ENCODE measurements at places on chromosomes 12 and 14.
A peak's percentile ranks its signal among the peaks of the same experiment; 100 is the strongest.

DNA sequence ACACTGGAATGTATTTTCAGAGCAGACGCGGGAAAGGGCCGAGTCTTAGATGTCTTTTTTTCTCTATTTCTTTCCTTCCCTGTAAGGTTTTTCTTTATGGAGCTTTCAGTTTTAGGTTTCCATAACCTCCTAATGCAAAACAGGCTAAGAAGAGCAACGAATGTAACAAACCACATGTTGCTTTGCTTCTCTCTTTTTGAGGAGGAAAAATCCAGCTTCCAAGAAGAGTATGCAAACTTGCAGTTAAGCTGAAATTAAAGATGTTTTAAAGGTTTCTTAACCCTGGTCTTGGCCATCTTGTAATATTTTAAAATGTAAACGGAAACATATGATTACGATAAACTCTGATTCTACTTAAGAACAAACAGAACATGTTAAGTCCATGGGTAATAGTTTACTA lies 86.9 kb downstream of the PRICKLE1 start:
- DNase-seq: no peak

DNA sequence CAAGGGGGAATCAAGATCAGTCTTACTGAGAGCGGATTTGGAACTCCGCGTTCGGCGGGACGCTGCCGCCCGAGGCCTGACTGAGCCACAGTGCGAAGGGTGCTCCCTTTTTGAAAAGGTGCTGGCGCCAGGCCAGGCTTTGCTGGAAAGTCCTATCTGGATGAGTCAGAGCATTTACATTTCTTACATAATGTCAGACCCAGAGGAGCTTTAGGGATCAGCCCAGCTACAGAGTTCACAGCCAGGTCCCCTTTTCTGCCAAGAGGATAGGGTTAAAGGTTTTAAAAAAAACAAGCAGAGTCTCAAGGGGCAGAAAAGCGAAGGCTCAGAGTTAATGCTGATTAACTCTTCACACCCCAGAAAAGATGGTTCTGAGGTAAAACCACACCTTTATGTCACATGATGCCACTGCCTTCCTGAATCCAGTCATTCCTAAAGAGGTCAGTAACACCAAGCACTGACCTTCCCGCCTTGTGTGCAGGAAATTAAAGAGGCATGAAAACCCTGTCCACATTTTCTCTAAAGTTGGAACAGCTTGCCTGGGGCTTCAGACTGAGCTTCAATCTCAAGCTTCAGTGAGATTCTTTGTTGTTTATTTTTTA lies 11.7 kb upstream of the FBXL14 start:
- no peak for DNase-seq

- no peak for DNase-seq
These were observed 4.8 kb downstream of the DIO2 start for GRCh38 chr14:80206351-80207080.

GRCh38 chr12:124883263-124884130 lies 19.8 kb upstream of the SCARB1 start:
- DNase-seq: no peak

GRCh38 chr14:75094896-75095295 lies 25.5 kb downstream of the ZC2HC1C start:
- no peak for DNase-seq

DNA sequence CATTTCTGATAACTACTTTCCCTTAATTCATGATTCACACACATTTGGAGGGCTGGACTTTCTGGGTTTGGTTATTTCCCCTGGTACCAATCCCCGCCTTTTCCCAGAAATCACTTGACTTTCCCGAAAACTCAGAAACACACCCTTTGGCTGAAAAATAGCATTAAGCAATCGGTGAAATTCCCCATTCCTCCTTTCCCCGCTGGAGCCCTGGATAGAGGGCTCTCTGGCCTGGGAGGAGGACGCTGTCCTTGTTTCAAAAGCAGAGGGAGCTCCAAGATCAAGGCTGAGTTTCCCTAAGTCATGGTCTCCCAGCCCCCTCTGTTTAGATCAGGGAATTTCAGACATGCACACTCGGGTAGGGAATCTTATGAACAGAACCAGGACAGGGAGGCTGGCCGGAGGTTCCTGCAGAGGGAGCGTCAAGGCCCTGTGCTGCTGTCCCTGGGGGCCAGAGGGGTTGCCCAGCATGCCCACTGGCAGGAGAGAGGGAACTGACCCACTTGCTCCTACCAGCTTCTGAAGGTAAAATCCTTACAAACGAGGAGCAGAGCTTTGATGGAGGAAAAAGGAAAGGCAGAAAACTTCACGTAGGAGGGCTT lies at the start of gene C1S:
TSS of gene C1S (plus strand) at position 366 of the 602 bp plus-strand sequence. CDS start 1,195 bp downstream, outside the sequence.
- no peak for DNase-seq

DNA sequence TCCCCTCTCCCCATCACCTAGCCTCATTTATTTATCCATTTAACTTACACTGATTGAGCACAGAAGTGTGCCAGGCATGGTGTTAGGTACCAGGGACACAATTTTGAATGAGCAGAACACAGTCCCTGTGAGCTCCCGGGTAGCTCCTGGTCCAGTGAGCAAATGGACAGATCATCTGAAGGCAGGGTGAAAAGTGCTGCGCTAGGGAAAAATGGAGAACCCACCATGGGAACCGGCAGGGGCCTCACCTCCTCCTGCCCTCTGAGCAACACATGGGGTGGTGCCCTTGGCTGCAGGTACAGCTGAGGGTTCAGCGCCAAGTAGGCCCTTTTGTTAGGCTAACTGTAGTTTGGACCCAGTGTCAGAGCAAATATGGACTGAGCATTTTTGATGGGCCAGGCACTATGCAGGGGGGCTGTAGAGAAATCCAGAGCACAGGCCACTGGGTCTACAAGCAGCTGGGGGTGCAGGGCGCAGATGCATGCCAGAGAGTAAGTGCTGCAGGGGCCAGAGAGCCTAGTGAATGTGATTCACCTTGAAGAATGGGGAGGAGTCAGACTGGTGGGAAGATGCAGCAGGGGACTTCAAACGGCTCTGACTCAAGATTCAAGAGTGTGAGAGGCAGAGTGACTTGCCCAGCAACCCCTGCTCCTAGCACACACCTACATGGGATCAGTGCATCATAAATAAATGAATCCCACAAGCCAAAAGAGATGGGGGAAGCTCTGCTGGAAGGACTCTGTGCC lies 28.2 kb downstream of the LTBP2 start:
- DNase-seq: no peak

DNA sequence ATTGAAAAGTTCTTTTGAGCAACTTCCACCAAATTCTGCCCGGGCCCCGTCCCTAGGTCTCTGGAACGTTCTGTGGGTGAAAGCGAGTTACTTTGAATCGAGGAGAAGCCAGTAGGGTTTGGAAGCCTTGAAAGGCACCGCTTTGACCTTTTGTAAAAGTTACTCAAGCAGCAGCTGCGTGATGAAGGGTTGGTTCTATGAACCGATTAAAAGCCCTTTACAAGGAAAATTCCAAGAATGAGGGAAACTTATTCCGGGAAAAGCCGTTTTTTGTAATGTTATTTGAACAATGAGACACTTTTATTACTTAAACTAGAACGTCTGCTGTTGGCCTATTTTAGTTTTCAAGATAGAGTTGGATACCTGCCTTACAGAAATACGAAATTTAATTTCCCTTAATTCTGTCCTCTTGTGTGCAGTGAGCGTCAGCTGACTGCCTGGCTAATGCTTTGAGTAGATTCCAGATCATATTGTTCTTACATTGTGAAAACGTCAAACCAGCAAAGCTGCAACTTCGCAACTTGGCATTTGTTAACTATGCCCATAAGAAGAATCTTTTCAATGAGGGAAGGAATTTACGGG lies 906 bp downstream of the LARP4 start:
- no peak for DNase-seq

- no peak for DNase-seq
These were observed 101.1 kb downstream of the FUT8 start for GRCh38 chr14:65513671-65514070.

DNA sequence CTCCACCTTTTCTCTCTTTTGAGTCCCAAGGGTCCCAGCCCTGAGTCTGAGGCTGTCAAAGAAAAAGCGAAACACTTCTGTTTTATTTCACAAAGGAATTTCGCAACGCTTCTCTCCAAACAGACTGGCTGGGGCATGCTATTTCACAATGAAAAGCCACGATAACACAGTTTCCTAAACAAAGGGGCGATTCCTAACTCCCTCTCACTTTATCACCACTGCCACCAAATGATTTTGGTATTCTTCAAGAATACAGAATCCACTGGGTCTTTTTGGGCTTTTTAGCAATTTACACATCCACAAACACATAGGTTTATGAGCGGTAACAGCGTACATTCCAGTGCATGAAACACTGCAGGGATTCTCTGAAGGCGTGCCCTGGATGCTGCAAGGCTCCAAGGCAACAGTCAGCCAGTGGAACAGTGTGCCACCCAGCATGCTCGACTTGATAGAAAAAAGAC lies 161.2 kb downstream of the DAD1 start:
- DNase-seq: no peak

DNA sequence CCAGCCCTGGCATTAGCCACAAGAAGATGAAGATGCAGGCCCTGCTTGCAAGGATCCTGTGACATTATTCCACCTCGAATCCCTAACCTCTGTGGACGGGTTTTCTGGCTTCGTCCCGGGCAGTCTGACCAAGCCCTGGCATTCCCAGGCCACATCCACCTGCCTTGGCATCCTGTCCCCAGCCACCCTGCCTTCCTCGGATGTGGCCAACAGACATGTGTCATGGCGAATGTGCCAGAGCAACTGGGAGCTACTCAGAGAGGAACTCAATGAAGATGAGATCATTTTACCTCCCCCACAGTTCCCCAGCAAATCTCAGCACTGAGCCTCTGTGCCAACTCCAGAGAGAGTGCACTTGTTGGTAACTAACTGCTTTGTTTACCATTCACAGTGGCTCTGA lies 33.5 kb upstream of the KCNA5 start:
- DNase-seq: no peak

DNA sequence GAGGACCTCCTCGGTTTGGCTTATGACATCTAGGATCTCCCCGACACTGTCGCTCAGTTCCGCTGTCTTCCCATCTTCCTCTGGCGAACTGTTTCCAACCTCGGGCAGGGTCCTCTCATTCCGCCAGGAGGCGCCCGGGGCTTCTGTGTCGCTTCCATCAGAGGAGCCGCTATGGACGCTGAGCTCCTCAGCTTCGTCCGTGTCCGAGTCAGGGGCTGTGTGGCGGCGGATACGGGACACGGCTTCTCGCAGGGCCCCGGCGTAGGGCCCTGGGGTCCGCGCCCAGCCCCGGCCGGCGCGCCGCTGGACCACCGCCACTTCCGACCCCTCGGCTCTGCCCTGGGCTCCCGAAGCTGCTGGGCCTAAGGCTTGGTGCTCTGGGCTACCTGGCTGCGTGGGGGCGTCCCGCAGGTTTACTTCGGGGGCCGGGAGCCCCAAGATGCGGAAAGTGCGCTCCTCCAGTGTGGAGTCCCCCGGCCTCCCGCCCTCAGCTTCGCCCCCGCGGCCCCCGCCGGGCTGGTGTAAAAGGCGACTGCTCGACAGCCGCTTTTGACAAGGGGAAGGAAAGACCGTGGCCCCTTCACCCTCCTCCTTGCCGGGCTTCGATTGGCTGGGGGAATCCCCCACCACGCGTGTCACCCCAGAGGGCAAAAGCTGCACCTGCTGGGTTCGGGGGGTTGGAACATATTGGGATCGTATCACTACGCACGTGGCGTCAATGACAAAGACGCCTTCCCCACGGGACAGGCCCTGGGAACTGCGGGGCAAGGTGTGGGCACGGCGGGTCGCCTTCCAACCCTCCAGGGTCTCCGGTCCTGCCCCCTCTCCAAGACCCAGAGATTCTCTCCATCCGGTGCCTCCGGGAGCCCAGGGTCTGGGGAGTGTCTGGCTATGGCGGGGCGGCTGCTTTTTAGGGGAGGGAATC lies 2.1 kb downstream of the DDN start:
- peak; percentile 59 for DNase-seq

DNA sequence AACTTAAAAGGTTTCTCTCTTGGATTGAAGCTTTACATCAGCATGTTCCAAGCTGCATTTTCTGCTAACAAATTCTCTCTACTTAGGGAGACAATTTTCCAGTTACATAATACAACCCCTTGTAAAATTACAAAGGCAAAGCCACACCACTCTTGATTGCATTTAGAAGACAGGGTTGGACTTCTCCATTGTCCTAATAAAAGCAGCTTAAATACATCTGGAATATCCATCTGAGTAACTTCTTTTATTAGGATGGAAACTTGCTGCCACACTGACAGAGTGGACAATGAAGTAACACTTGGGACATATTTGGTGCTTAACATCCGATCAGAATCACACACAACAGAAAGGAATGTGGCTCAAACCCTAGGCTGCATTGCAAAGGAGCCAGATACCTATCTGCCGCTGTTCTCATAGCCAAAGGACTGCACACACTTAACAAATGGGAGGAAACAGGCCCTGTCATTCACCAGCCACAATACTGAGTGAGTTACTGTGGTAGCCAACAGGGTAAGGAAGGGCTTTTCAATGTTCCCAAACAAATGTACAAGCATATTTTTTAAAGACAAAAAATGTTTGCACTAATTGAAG lies 157.2 kb downstream of the PAX9 start:
- no peak for DNase-seq

- DNase-seq: no peak
These were observed 87.0 kb upstream of the EEA1 start for GRCh38 chr12:93015871-93016751.

GRCh38 chr14:51828017-51828797 lies 32.2 kb upstream of the GNG2 start:
- peak; percentile 53 for DNase-seq

- no peak for DNase-seq
These were observed 94.8 kb downstream of the POLR3B start for GRCh38 chr12:106452309-106452708.

GRCh38 chr12:31234955-31235867 lies 90.7 kb downstream of the SINHCAF start:
- DNase-seq: no peak

- DNase-seq: peak; percentile 2
These were observed 382.3 kb downstream of the PCNX1 start for GRCh38 chr14:71289536-71289935.

GRCh38 chr14:90940318-90940962 lies 120.0 kb downstream of the RPS6KA5 start:
- DNase-seq: no peak

DNA sequence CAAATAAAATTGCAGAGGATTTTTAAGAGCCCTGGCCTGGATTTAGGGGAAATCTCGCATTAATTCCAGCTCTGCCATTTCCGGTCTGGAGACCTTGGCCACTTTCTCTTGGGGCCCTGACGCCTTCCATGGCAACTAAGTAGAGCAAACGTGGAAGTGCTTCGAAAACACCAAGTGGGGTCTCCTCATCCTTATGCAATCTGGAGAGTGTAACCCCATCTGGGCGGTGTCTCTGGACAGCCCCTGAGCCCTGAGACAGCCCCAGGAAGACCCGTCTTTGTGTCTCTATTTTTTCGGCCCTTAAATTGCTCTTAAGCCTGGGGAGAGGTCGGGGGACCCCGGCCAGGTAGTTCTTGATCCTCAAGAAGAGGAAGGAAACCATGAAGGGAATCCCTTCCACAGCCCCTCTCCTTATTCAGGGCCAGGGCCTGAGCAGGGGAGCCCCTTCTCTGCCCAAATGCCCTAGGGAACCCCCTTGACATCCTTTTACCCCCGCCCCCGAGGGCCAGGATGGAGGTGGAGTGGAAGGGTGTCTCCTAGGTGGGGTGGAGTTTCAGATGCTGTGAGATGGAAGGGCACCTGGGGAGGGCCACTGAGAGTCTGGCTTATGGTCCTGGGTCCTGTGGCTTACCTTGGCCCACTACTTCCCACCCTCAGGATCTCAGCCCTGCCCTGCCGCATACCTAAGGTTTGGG lies 17.6 kb upstream of the NR4A1 start:
- no peak for DNase-seq

Measured in central memory CD4-positive, alpha-beta T cell (primary cell).